ENCODE measurements at places on chromosomes 16 and 17.

- DNase-seq: no peak
Measured at GRCh38 chr16:68444056-68444657, 4.2 kb downstream of the SMPD3 start.

DNA sequence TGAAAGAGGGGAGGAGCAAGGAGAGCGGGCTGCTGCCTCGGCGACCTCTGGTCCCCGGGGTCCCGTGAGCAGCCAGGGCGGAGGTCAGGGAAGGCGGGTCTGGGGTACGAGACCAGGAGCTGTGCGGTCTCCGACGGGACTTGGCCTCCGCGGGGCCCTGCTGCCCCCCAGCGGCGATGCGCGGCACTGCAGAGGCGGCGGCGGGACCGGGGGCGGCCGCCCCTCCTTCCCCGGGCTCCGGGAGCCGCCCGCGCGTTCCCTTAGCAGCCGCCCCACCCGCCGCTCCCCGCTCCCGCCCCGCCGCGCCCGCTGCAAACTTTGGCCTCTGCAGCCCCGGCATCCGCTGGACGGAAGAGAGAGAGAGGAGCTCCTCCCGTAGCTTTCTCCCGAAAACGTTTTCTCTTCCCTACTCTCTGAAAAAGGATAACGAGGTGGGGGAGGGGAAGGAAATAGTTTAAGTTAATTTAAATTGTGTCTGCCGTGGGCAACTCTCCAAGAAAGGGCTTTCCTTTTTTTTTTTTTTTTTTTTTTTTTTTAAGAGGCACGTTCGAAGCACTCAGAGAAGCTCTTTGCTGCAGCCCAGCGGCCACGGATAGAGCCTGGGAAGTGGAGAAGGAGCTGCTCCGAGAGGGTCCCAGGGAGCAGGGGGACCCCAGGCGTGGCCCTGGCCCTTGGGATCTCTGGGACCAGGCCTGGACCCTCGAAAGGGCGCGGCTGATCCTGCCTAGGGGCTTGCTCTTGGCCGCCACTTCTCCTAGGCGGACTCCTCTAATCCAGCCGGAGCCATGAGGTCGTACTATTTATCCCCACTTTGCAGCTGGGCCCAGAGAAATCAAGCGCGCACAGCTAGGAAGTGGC is 43.2 kb downstream of the C16orf82 start:
- peak; percentile 70 for DNase-seq

DNA sequence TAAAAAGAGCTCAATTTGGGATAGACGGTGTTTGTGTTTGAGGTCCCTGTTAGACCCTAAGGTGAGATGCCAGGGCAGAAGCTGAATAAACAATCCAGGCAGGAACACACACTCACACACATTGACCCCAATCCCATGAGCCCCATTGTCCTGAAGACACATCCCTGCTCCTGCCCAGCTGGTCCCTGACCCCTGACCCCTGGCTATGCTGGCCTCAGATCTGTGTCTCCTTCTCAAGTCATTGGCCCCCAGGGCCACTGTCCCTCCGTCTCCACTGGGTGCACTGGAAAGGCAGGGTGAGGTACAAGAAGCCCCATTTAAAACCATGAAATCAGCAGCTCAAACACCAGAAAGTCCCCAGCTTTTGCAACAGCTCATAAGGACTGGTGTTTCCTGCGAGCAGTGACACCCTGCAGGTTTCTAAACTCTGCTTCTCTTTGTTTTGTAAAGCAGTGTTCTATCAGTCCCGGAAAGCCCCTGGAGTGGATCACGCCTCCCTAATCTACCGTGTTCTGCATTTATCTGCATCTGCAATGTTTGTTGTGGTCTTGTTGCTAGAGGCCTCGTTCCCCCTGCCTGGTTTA is 18.0 kb upstream of the ASGR2 start:
- peak; percentile 45 for DNase-seq

GRCh38 chr17:55452139-55452790 is 30.6 kb upstream of the MMD start:
- no peak for DNase-seq

DNA sequence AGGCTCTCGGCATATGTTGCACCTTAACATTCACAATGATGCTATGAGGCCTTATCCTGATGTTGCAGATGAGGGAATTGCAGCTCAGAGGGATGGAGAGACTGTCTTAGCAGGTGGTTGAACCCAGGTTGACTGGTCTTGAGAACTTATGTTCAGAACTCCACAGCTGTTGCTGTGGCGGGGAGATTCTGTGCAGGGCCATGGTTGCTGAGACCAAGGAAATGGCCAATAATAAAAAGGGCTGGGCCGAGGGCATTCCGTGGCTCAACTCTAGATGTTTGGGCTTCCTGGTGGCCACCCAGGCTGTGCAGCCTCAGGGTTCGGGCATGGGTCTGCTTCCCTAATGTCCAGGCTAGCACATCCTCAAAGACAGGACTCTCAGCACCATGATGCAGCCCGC is 5.9 kb downstream of the KSR1 start:
- no peak for DNase-seq

DNA sequence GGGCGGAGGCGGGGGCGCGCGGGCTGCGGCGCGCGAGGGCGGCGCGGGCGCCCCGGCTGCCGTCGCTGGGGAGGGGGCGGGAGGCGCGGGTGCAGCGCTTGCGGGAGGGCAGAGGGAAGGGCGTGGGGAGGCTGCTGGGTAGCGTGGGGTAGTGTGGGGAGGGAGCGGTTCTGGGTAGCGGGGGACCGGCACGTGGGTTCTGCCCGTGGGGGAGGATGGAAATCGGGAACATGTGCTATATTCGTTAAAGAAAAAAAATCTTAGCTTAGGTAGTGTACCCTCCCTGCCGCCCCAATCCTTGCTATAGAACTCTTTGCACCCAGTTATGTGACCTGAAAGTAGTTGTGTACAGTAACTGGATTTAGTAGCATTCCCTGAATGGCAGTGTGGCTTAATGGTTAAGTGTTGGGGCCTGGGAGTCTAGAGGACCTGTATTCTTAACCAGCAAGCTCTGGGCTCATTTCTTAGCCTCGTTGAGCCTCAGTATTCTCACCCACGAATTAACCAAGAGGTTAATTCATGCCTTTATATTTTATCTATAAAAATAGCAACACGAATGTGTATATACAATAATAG is 646 bp downstream of the RABEP1 start:
- no peak for DNase-seq

- DNase-seq: no peak
Measured at GRCh38 chr16:58048494-58049231, 23.1 kb downstream of the MMP15 start.

DNA sequence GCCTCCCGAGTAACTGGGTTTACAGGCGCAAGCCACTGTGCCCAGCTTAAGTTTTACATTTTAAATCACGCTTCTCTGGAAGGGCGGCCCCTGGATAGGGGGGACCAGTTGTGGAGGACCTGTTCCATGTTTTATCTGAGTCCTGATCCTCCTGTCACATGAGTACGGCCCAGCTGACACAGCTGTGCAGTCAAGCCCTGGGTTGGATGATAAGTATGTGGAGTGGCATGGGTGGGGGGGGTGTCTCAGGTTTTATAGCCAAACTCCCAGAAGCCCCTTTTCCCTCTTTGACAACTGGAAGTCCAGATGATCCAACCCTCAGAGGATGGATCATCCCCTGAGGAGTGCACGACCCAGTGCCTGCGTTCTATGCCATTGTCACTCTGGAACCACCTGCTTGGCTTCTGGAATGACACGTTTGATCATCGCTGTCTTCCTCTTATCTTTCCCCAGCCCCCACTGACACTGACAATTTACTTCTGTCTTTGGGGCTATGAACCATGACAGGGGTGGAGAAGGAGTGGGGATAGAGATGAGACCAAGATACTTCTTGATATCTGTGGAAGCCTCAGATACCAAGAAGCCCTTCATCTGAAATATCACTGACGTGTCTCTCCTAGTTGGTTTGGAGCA is 191.2 kb downstream of the MSI2 start:
- DNase-seq: no peak

GRCh38 chr16:52611817-52612673 is 65.1 kb upstream of the TOX3 start:
- no peak for DNase-seq

DNA sequence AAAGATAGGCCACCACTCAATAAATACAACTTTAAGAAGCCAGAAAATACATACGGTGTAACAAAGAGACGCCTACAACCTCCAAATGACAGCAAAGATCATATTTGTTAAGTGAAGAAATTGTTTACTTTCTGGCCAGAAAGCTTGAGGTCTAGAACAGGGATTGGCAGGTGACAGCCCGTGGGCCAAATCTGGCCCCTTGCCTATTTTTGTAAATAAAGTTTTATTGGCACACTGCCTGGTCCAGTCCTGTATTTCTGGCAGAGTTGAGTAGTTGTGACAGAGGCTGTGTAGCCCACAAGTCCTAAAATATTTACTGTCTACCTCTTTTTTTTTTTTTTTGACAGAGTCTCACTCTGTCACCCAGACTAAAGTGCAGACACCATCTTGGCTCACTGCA is 3.4 kb upstream of the CLEC19A start:
- DNase-seq: no peak

GRCh38 chr16:65532258-65532657 is 410.4 kb upstream of the CDH11 start:
- no peak for DNase-seq

- no peak for DNase-seq
Measured at GRCh38 chr16:1659031-1659430, 19.0 kb upstream of the JPT2 start.

DNA sequence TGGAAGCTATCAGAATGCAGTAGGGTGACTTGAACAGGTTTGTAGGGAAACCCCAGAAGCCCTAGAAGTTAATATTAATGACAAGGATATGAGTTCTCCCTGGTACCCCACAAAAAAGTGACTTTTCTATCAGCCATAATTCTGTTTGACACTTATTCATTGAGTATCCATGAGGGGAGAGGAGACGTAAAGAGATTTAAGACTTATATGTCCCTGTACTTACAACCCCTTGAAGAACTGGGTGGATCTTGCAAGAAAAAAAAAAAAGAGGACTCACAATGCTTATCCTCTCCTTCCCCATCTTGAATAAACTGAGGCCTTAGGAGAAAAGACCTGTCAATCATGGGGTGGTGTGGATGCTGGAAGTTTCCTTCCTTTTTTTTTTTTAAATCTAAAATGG is 203.5 kb downstream of the CBLN1 start:
- no peak for DNase-seq

DNA sequence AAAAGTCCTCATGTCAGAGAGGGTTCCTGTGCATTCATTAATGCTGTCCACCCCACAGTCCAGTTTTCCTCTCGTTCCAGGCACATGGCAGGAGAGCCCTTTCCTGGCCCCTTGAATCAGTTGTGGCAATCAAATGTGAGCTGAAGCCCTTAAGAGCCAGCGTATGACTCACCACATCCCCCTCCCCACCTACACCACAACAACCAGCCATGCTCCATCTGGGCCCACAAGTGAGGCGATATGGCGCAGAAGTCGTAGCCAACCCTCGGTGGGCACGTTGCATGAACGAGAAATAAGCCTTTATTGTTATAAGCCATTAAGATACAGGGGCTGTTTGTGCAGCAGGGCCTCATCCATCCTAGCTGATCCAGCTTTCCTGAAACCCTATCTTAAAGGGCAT is 28.2 kb downstream of the GRIN2A start:
- no peak for DNase-seq

GRCh38 chr16:8957063-8957397 is 6.7 kb downstream of the USP7 start:
- DNase-seq: no peak

DNA sequence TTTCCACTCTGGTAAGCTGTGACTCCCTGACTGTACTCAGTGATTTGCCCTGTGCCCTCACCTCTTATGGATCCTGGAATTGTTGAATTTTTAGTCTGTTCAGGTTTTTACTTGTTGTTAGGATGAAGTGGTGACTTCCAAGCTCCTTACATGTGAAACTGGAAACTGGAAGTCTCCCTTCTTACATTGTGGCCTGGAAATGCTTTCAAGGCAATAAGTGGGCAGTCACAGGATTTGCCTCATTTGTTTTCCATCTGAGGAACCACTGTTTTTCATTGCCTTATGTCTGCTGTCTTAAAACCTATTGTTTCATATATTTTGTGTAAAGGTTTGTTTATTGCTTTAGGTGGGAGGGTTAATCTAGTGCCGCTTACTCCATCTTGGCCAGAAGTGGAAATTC is 155.8 kb downstream of the CYB561 start:
- DNase-seq: no peak

- no peak for DNase-seq
Measured at GRCh38 chr17:78611607-78612006, 34.4 kb upstream of the DNAH17 start.

GRCh38 chr16:85616607-85617321 is 3.6 kb downstream of the GSE1 start:
- DNase-seq: no peak

- no peak for DNase-seq
Measured at GRCh38 chr17:64635647-64636305, 26.3 kb downstream of the SMURF2 start.

- no peak for DNase-seq
Measured at GRCh38 chr17:75707079-75707571, 14.1 kb upstream of the ITGB4 start.

GRCh38 chr17:6554871-6555330 is 1.5 kb downstream of the PITPNM3 start:
- no peak for DNase-seq

DNA sequence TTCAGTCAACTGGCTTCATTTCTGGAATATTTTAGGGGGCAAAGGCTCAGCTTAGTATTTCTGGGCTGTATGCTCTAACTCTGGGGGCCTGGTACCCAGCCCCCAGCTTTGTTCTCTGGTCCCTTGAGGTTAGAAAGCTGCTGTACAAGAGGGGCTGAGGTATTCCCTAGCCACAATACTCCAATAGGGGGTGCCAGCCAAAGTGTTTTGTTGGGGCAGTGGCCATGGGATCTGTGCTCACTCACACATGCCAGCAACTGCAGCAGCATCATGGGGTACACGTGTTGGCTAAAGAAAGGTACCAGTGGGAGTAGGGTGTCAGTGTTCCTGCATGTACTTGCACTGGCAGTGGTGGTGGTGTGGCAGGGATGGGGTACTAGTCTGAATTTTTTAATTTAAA is 257.3 kb downstream of the CA10 start:
- no peak for DNase-seq

DNA sequence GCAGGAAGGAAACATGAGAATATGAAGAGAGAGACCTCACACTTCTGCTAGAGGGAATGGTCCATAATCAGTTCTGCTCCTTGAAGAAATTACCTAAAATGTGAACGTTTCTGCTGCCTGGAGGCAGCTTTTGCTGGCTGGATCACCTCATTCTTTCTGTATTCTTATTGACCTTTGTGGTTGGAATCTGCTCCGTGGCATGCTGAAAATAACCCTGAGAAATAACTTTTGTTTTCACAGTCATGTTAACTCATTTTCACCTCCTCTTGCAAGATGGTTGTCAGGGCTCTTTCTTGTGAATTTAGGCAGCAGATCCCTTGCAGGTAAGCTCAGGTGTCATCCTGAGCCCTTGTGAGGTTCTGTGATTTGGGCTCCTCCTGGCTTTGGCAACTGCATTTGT is 70.2 kb downstream of the IRF8 start:
- DNase-seq: no peak

DNA sequence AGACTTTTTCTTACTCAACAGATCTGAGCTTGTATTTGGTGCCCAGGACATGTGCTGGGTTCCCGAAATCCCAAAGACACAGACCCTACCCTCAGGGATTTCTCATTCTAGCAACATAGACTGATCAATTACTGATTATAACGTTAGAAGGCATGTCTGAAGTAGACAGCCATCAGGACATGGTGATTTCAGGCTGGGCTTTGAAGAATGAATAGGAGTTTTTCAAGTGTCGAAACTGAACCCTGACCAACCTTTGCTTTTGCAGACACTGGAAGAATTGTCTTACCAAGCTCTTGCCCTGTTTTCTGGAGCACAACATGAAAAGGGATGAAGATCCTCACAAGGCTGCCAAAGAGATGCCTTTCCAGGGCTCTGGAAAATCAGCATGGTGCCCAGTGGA is 40.0 kb upstream of the IL21R start:
- DNase-seq: no peak

GRCh38 chr17:17783116-17783824 is 53.5 kb downstream of the SREBF1 start:
- peak; percentile 54 for DNase-seq
